Endothelial cell of umbilical vein (primary cell): ENCODE measurements at places on chromosomes 5 and 9. TPM values are rescaled to one million over a fixed set of nuclear protein-coding genes. Genes with fewer than 3 reads are reported as not detected.

WDR38 gene
- total RNA-seq, result not detected in 2 replicates

- DNase-seq, result peak; percentile 20
Observed at GRCh38 chr9:123399803-123400378, 43.9 kb downstream of the CRB2 start.

- no peak for DNase-seq
Observed at GRCh38 chr5:161697001-161697400, 11.5 kb downstream of the GABRA6 start.

ZNF300 gene
- total RNA-seq, result 9.6 and 10.2 TPM in 2 replicates

CYLC2 gene
- not detected in 2 replicates for total RNA-seq

- DNase-seq, result no peak
Observed at GRCh38 chr5:57862471-57862911, 379.9 kb upstream of the ACTBL2 start.

DNA sequence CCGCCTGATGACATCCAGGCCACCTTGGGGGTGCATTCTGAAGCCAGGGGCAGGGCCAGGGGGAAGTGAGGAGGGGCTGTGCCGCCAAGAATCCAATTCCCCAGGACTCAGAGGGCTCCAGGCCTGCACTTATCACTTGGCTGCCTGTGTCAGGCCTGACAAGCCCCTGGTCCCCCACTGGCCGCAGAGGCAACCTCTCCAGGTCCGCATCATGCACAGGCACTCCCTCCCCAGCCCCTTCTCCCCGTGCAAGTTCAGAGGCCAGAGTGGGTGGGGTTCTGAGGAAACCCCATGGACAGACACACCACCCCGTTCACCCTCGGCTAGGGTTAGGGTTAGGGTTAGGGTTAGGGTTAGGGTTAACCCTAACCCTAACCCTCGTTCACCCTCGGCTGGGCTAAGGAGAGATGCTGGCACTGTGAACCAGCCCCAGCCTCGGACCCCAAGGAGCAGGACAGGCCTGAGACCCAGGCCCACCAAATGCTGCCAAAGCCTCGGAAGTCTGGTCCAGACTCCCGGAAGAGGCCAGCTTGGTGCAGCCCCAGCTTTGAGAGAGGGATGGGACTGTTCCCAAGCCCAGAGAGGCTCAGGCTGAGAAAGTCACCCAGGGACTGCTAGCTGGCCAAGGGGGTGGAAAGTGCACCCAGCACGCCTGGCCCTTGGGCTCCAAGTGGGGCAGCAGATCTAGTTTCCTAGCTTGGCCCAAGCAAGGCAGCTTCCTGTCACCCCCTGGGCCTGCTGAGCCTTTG, 4.9 kb downstream of the LCN2 start:
- DNase-seq, result no peak

SLC34A3 gene
- not detected in 2 replicates for total RNA-seq

- no peak for DNase-seq
Observed at GRCh38 chr5:82561797-82562196, 283.6 kb upstream of the RPS23 start.

TGFBR1 gene
- 17.7 and 18.6 TPM in 2 replicates for total RNA-seq

- no peak for DNase-seq
Observed at GRCh38 chr9:108466304-108466703, 389.5 kb downstream of the ACTL7B start.

DNA sequence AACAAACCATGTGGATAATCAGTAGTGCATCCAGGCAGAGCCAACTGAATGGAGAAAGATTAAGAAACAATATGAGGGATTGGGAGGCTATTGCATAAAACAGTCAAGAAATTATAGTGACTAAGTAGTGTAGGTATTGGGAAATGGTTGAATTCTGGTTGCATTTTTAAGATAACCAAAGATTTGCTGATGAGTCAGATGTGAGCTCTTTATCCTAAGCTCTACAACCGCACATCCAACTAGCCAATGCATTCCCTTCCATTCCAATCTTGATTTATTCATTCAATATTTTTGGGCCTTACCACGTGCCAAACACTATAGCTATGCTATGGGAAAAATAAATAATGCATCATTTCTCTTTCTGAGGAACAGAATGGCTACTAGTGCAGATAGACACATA, 524.5 kb upstream of the RGMB start:
- no peak for DNase-seq

DNA sequence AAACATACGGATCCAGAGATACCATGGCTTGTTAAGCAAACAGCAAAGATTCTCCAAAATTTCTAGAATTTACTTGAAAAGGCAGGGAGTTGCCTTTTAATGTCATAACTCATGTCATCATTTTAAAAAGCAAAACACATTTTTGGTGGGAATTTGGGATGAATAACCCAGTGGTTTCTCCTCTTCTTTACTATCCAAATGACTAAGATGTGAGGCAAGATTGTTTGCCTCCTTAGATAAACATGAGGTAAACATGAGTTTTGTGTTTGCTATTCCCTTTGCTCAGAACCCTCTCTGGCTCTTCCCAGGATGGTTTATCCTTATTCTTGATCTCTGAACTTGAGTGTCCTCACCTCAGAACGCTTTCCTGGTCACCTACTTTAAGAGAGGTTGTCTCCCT, 267.0 kb downstream of the EBF1 start:
- no peak for DNase-seq

- DNase-seq, result peak; percentile 88
Observed at GRCh38 chr5:140244525-140245025, 58.3 kb downstream of the PFDN1 start.

GRCh38 chr5:143717400-143717799, 94.6 kb upstream of the HMHB1 start:
- peak; percentile 11 for DNase-seq

DNA sequence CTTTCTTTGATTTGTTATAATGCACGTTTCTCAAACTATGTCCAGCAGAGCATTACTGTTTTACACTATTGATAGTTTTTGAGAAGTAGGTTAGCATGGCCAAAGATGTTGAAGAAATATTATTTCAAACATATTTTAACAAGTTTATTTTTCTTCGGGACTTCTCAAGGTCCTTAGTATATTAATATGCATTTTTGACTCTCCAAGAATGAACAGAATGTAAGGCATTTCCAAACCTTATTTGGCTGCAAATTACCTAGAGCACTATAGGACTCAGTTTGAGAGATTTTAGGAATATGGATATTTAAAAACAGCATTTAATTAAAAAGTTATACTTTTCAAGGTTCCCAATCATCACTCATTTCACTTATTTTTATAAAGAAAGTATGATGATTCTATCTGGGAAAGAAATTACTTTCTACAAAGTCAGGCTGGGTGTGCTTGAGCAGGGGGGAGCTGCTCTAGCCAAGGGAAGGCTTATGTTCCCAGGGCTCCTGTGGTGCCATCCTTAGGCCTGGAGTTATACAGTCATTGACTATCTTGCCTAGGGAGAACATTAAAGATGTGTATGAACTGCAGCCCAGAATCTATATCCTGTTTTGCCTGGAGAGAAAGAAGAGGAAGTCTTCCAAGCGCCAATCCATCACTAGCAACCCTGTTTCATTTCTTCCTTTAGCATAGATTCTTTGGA, 27.6 kb upstream of the NREP start:
- no peak for DNase-seq

GRCh38 chr5:173378727-173379126, 50.5 kb upstream of the STC2 start:
- no peak for DNase-seq

BHMT gene
- not detected in 2 replicates for total RNA-seq

DNA sequence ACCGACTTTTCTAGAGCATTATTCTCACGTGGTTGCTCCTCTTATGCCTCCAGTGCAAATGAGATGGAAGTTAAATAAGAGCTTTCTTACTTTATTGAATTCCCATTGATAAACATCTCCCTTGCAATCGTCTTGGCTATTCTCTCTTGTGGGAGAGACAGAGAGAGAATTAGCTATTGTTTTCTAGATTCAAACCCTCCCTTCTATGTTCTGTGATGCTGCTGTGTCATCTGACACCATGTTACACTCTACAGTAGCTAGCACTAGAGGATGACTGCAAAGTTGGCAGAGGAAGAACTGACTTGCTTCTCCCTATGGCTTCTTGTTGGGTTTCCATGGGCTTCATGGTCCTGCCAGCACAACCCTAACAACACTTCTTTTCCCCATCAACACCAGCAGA, 134.6 kb upstream of the RANBP3L start:
- DNase-seq, result no peak

DNA sequence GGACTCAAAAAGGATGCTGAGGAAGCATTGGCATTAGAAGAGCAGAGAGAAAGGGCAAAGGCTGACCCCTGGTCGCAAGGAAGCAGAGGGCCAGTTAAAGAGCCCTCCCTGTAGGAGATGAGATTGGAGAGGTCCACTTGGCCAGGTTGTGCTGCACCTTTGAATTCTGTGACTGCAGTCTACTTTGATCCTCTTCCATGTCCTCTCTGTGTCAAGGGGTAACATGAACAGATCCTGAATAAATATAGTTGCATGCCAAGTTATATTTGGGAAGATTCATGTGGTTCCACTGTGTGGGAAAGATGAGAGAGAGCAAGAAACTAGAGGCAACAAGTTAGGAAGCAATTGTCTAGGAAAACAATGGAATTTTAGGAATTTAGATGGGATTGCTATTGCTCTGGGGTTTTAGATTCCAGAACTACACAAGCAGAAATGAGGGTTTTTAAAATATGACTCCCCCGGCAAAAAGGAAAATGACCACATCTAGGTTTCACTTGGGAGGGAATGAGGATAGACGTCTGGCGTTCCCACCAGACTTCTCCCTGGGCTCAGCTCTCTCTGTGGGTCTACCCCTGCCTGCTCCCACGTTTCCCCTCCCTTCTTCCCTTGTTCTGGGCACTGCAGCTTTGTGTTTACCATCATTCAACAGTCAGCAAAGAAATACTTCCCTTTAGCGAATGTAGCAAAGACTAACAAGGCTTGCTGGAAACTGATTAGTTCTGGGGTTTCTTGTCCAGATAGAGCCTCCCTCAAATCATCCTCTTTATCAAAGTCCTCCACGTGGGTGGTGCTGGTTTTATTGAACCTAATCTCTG, 63.6 kb downstream of the SNX18 start:
- DNase-seq, result no peak

GRCh38 chr5:112141582-112141981, 277.5 kb downstream of the EPB41L4A start:
- DNase-seq, result no peak

SNX18 gene
- 25.2 and 25.3 TPM in 2 replicates for total RNA-seq

PCDHA4 gene
- total RNA-seq, result 0.04 and 0.14 TPM in 2 replicates

MZB1 gene
- not detected in 2 replicates for total RNA-seq

ZNF883 gene
- not detected in 2 replicates for total RNA-seq

DNA sequence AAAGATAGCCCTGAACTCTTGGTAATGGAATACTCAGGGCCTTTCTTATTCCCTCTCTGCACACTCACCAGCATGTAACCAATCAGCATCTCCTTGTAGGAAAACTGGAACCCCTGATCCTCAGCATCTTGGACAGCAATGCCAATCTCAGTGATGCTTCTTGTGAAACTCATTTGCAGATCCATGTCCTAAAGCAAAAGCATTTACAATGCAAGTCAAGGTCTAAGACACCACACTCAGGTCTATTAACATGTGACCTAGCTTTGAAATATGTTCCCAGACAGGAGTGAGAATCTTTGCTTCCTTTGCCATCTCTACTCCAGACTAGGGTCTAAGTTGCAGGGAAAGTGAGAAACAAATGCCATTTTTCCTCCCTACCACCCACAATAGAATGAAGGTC, 38.2 kb downstream of the MROH2B start:
- no peak for DNase-seq

- no peak for DNase-seq
Observed at GRCh38 chr5:20604992-20605391, 617.0 kb upstream of the CDH18 start.

GRCh38 chr5:123176938-123177275, 87.9 kb downstream of the PRDM6 start:
- no peak for DNase-seq

DNAJC25 gene
- 5.2 and 5.5 TPM in 2 replicates for total RNA-seq

- no peak for DNase-seq
Observed at GRCh38 chr5:176368726-176369125, 3.4 kb downstream of the ARL10 start.

GRCh38 chr9:112764344-112764743, 13.8 kb downstream of the SNX30 start:
- DNase-seq, result no peak

DNA sequence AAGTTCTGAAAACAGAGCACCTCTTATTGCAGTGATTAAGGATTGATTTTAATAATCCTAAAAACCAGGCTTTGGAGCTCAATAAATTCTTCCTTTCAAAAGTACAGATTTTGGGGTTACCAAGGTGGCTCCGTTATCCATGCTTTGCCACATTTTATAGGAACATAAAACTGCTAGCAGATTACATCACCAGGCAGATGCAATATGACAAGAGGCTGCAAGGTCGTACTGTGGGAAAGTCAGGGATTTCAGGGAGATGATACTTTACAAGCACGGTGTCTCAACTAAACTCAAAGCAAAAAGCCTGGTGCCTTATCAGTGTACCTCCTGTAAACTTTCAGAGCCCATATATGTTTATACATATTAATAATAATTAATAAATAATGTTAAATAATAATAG, 28.6 kb downstream of the ADAMTSL1 start:
- DNase-seq, result no peak

BSPRY gene
- not detected in 2 replicates for total RNA-seq

DNA sequence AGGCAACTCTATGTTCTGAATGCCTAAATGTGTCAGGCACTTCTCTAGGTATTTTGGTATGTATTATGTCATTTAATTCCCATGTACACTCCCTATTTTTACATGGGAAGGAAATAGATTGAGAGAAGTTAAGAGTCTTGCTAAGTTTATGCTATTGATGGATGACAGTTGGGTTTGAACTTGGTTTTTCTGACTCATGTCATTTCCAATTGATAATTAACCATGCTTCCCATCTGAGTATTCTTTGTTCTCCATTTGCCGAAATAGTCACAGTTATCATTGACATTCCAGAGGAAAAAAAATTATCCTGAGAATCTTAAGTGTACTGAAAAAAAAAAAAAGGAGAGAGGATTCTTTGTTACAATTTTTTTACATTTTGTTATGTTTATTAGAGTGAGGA, 23.1 kb upstream of the DMRTA1 start:
- no peak for DNase-seq

GRCh38 chr5:133307275-133307674, 255.5 kb downstream of the HSPA4 start:
- DNase-seq, result no peak

DNA sequence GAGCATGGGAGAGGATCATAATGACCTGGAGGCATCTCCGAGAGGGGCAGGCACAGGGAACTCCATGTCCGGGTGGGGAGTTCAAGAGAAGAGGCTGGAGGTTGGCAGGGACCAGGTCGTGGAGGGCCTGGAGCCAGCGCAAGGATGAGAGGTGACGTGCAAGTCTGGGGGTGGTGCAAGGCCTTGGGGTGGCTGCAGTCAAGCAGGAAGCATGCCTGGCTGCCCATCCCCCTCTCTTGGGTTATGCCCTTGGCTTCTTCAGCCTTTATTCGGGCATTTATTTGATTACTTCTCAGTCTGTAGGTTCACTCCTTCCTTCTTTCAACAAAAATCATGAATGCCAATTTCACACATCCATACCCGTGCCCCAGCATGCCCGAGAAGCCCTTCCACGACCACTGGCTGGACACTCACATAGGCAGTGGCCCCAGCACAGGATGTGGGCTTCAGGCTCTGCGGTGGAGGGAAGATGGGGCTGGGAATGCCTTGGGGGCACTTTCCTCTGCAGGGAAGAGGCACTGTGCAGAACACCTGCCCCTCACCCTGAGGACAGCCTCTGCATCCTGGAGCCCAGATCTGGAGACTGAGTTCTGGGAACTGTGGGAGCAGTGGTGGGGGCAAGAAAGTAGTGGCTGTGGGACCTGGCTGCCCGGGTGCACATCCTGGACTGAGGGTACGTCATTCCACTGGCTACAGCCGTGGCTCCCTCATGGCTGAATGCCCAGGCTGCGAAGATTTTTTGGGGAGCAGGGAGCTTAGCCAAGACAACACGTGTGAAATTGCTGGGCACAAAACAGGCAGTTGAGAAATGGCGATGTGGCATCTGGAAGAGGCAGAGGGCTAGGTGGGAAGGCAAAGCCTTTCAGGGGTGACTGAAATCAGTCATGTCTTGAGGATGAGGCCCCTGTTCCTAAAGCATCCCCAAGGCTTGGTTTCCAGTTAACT, 38.6 kb downstream of the CRB2 start:
- no peak for DNase-seq
